ENCODE measurements at places on chromosomes 11 and 22.

GRCh38 chr22:38443628-38444521 lies 11.1 kb downstream of the KCNJ4 start:
- DNase-seq: no peak

DNA sequence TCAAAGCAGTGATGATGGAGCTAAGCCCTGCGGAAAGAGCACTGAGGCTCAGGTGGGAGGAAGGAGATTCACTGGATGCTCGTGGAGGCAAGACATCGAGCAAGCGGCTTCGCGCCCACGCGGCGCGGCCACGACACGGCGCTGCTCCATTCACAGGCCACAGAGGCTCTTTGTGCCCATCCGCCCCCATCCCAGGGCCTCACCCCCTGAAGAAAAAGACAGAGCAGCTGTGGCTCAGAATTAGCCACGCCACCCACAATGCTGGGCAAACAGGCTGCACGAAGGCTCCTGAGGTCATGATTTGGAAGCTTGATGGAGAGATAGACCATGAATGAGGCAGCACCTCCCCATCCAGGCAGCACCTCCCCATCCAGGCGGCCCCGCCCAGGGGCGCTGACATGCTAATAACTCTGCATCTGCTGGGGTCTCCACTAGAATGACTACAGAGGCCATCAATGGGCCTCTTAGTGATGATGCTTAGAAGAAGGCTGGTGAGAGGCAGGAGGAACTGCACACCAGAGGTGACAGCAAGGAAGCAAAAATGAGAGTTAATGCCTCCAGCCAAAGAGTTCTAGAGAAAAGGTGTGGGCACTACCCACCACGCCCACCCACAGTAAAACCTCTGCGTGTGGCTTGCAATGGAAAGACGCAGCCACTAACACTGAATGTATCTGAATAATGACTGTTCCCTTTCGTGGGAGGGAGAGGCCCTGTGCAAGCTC lies 43.5 kb downstream of the MYH9 start:
- no peak for DNase-seq

DNA sequence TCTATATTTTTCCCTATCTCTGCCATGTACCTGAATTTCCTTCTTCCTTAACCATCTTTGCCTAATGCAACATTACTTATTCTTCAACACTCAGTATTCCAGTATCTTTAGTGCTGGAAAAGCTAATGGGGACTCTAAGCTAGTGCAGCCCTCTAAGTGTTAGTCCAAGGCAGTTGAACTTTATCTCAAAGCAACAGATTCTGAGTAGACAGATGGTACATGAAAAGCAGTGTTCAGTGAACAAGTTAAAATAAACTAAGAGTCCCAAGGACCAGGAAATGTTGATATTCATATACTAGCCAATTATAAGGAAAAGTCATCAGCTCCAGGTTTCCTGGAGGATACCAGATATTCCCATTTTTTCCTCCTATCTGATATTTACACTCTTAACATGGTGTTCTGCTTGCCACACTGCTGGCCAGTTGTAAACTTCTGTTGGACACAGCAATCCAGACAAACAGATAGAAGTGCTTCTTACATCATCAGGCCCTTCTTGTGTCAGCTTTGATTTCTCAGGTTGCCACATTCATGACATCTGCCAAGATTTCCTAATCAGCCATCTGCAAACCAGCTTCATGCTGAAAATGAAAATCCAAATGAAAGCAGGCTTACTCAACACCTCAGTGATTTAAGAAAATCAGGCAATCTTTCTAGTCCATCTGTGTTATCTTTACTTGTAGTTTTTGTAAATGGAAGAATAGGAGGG lies 255.9 kb upstream of the POU2AF2 start:
- no peak for DNase-seq

DNA sequence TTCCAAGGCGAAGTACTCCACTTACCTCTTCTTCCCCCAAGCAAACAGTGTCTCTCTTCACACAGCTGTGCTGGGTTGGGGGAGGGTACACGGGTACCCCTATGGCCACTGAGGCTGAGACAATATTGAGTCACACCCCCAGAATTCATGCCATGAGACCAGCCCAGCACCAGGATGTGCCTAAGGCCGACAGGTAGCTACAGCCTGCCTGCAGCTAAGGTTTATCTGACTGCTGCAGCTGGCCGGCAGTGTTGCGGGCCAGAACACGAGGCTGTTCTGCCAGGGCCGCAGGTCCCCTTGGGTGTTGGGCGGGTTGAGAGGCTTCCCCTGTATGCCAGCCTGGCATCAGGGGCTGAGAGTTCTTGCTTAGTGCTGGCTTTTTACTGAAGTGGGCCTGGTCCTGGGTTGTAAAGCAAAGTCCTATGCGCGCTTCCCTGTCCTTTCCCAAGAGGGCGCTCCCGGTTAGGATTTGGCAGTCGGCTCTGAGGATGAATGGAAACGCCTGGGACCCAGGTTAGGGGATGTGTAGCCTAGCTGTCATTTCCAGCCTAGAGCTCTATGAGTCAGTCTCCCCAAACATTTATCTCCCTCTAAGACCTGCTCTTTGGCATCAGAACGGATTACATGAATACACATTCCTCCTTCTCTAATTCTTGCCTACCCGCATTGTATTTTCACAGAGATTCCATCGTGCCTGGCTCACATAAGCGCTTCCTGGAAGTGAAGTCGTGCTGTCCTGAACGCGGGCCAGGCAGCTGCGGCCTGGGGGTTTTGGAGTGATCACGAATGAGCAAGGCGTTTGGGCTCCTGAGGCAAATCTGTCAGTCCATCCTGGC lies 7.1 kb downstream of the USP18 start:
- peak; percentile 97 for DNase-seq

DNA sequence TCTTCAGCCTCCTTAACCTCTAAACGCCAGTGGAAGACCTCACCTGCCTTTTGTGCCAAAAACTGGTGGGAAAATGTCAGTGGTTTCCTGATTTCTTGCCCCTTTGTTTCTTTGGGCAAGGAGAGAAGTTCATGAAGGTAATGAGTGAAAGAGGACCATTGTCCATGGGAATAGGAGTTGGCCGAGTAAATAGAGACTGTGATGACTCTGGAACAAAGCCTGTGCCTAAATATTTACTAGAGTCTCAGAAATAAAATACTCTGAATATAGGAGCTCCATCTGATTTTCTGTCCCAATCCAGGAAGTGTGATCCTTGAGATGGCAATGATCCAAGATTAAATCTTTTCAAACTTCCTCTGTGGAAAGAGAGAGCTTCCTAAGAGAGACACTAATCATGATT lies 12.0 kb downstream of the SLC5A1 start:
- DNase-seq: no peak

GRCh38 chr11:16977994-16978315 lies 36.3 kb downstream of the PLEKHA7 start:
- no peak for DNase-seq

DNA sequence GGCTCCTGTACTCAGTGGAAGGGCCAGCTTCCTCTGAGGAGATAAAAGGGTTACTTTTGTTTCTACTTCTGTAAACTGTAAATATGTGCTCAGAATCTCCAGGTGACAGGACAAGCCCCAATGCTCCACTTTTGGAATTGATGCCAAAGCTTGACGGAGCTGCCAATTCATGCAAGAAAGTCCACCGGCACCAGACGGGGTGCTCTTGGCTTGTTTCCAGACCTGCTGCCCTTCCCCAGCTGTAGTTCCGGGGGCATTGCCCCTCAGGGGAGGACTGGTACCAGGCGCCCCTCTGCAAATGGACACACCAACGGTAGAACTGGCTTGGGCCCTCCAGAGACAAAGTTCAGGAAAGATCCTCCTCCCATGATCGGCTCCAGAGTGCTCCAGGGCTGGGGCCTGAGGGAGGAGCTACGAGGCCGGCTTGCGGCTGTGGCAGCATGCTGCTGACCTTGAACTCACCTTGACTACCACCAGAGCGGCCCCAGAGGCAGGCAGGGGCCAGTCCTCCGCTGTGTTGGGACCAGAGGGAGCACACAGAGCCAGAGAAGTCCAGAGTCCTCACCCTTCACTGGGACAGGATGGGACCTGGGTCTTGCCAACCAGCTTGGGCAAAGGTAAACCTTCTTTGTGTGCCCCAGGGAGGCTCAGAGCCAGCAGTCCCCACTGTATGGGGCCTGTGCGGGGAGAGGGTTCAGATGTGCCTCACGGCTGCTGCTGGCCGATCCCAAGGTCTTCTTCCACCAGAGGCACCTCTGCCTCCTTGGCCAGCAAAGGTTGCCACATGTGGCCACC lies 17.8 kb upstream of the OAF start:
- no peak for DNase-seq

DNA sequence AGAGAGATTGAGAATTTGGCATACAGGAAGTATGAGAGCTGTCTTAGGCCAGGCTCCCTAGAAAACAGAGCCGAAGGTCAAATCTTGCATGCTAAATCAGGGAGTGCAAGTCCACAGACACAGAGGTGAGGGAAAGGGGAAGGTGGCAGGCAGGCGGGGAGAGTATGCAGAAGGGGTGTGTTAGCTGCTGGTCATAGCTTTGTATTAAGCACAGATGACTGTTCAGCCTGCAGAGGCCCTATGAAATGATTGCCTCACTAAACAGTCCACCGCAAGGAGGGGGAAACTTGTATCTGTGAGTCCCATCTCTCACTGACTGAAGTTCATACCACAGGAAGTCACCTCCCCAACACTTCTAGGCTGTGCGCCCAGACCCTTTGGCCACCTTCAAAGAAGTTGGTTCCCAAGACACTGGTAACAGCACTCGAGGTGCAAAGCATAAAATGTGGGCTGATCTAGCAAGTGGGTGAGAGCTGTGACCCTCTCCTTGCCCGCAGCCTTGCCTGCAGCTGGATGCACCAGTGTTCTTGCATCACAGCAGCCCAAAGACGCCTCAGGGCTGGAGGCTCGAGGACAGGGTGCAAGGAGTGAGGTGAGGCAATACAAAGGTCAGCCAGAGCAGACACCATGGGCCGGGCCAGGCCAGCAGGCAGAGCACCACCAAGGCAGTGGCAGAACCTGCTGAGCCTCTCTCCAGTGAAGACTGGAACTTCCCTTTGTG lies 115.3 kb upstream of the TBCEL start:
- no peak for DNase-seq

DNA sequence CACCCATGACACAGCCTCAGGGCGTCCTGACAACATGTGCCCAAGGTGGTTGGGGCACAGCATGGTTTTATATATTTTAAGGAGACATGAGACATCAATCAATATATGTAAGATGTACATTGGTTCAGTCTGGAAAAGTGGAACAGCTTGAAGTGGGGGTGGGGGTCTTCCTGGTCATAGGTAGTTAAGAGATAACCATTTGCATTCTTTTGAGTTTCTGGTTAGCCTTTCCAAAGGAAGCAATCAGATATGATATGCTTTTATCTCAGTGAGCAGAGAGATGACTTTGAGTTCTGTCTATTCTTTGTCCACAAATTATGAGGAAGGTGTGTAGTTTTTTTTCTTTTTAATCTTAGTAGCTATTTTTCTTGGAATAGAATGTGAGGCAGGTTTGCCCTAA lies 10.1 kb upstream of the ANAPC15 start:
- DNase-seq: no peak

- DNase-seq: no peak
Observed at GRCh38 chr11:123559523-123559955, 94.9 kb downstream of the SCN3B start.

DNA sequence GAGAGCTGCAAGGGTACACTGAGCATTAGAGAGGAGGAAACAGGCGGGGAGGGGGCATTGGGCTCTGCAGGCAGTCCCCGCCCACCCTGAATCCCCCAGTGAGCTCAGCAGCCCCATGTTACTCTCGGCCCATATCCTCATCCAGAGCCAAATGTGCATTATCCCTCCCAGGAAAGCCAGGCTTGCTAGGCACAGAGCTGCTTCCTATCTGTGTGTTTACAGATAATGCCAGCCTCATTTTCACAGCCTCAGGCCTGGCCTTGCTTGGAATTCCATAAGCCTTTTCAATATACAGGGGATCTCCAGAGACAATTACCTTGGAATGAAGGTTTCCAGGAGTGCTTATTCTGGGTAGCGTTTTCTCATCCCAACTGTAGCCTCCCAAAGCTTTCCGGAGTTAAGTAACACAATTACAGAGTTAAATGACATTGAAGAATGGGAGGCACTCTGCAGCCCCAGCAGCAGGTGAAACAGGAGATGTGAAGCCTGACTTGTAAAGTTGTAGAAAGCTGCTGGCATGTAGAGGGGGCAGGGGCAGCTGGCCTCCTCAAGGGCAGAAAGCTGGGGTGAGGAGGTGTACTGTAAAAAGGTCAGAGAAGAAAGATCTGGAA lies 91.5 kb upstream of the TBCEL start:
- DNase-seq: no peak

- no peak for DNase-seq
Observed at GRCh38 chr11:59216641-59217564, 4.2 kb upstream of the MPEG1 start.

DNA sequence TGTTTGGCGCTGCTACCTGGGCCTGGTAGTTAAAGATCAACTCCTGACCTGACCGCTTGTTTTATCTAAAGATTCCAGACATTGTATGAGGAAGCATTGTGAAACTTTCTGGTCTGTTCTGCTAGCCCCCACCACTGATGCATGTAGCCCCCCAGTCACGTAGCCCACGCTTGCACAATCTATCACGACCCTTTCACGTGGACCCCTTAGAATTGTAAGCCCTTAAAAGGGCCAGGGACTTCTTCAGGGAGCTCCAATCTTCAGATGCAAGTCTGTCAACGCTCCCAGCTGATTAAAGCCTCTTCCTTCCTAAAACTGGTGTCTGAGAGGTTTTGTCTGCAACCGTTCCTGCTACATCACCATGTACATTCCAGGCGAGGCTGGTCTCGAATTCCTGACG lies 15.0 kb downstream of the APOBEC3F start:
- DNase-seq: no peak

DNA sequence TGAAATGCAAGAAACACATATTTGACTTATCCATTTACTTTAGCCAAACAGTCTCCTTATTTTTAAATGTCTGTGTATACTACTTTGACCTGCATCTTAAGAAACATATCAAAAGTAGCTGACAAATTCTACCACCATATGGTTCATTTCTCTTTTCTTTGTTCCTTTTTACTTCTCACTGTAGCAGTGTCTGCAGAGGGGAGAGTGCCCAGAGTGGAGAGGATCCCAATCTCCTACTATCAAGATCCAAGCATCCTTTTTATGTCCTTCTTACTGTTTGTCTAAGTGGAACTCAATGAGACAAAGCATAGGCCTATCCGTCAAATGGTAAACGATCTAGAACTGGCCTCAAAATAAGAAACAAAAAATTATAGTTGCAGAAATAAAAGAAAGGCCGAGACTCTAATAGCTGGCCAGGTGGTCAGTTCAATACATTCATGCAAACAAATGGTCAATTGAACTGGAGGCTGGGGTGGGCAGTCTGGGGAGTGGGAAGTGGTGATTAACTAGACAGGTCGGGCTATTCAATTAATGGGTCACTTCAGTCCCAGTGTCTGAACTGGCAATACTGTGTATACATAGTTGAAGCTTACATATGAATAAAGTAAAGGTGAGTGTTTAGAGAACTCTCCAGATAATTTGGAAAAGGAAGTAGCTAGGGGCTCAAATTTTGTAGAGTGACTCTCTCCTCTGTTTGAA lies 149.1 kb downstream of the MAML2 start:
- no peak for DNase-seq

GRCh38 chr11:35039076-35039475 lies 99.9 kb upstream of the CD44 start:
- DNase-seq: no peak
